CD4-positive, CD25-positive, alpha-beta regulatory T cell (primary cell): ENCODE measurements at places on chromosomes 2 and 18.

DNA sequence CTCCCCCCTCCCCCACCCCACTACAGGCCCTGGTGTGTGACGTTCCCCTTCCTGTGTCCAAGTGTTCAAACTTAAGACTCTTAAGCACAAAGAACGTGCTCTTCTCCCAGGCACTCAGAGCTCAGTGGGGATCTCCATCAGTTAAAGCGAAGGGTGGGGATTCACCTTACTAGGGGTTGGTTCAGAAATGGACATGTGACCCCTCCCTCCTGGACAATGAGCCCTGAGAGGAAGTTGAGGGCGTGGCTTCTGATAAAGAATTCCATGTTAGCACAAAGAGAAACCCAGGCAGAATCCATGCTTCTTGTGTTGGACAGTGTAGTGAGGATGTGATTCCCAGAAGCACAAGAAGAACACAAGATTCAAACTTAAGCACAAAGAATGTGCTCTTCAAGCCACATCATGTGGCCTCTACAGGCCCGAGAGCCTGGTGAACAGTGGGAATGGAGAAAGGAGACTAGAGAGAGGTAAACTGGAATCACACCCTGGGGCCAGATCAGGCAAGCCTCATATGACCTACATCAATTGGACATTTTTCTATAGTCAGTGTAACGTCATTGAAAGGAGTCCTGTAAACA, 78.1 kb upstream of the TTC39C start:
- DNase-seq: no peak

- peak; percentile 53 for DNase-seq
These were observed 49.3 kb upstream of the DNAJC10 start for GRCh38 chr2:182666674-182667314.

DNA sequence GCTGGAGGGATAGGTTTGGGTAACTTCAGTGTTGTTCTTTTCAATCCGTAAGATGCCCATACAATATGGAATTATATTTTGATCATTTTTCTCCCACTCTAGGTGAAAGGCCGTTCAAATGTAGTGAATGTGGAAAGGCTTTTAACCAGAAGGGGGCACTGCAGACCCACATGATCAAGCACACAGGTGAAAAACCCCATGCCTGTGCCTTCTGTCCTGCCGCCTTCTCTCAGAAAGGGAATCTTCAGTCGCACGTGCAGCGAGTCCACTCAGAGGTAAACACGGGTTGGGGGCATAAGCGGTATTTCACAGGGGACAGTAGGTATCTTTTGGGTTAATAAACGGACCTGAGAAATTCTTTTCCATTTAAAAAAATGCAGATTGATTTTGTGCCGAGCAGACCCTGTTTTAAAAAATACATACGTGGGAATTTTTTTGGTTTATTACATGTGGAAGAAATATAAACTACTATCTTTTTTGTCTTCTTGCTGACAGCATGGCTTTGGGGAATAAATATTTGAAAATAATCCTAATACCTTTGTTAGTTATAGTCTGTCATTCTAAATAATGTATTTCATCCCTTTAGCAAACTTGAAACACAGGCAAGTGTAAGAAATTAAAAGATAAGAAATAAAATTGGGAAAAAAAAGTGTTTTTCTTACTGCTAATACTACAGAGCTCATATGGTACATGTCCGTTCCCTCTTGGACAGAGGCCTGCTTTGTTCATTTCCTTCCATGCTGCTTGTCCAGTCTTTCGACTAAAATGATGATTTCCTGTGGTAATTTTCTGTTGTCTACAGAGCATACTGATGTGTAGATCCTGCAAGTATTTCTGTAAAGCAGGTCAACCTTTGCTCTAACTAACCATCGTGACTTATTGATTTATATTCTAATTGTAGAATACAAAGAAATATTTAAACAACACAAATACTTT, 53.3 kb downstream of the ZNF236 start:
- peak; percentile 68 for DNase-seq

GRCh38 chr18:11053293-11053692, 96.1 kb downstream of the PIEZO2 start:
- DNase-seq: no peak

DNA sequence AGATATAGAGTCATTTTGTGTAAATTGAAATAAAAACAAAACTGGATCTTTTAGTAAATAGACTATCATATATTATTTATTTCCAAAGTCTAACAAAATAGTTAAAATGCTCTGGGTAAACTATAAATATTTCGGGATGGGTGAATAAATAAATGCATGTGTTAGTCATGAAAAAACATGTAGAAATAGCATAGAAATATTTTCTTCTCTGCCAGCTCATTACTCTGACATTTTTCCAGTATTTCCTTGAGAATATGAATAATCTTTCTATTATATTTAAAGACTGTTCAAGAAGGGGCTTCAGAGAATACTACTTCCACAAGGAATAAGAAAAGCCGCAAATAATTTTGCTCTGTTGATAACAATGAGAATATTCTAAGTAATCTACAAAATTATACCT, 880.4 kb downstream of the TRIB2 start:
- DNase-seq: no peak

- no peak for DNase-seq
These were observed 1085.3 kb upstream of the CNTNAP5 start for GRCh38 chr2:122939796-122940195.

DNA sequence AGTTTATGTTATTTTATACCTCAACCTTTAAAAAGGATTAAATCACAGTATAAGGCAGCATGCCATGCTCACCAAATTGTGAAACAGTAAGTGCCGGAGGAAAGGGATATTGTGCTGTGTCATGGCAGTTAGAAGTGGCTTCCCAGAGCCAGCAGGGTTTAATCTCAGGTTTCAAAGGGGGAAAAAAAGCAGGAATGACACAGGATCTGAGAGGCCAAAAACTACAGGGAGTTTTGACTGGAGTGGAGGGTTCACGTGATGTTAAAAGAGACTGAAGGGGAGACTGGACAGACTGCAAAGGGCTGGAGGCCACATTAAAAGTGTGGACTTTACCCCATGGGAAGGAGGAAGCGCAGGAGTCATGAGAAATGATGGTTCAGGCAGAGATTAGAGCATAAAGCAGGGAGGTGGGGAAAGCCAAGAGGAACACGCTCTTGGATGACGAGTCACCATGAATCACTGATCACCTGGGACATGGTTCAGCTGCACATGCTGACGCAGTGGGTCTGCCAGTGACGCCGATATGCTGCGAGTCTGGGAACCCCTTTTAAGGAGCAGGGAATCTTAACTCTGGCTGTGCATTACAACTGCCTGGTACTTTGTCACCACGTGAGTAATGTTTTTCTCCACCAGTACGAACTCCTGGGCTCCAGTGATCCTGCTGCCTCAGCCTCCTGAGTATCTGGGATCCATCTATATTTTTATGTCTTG, 6.1 kb downstream of the CHMP1B start:
- no peak for DNase-seq

DNA sequence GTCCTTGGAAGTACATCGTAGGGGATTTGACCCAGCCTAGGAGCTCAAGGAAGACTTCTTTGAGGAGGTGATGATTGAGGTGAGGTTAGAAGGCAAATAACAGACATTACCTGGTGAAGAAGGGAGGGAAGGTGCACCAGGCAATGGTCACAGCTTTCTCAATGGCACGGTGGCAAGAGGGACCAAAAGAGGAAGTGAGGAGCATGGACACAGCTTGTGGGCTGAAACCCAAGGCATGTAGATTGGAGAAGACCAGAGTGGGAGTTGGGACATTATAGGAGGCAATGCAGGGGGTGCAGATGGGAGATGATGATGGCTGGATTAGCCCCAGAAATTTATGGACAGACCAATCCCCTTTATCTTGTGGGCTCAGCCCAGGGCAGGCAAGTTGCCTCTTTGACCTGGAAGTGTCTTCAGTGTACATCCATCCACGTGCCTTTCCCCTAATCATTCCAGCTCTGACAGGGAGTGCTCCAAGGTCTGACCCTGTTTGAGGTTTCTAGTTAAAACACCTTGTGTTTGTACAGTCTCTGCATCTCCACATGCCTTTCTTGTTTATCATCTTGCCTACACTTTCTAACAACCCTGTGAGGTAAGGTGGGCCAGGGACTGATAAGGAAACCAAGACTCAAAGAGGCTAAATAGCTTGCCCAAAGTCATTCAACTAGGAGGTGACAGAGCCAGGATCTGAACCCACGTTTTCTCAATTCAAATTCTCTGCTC, 59.1 kb downstream of the NRP2 start:
- no peak for DNase-seq

GRCh38 chr2:190804182-190804795, 76.3 kb upstream of the GLS start:
- DNase-seq: peak; percentile 38

- DNase-seq: peak; percentile 16
These were observed 502 bp downstream of the MERTK start for GRCh38 chr2:111898703-111899514.

DNA sequence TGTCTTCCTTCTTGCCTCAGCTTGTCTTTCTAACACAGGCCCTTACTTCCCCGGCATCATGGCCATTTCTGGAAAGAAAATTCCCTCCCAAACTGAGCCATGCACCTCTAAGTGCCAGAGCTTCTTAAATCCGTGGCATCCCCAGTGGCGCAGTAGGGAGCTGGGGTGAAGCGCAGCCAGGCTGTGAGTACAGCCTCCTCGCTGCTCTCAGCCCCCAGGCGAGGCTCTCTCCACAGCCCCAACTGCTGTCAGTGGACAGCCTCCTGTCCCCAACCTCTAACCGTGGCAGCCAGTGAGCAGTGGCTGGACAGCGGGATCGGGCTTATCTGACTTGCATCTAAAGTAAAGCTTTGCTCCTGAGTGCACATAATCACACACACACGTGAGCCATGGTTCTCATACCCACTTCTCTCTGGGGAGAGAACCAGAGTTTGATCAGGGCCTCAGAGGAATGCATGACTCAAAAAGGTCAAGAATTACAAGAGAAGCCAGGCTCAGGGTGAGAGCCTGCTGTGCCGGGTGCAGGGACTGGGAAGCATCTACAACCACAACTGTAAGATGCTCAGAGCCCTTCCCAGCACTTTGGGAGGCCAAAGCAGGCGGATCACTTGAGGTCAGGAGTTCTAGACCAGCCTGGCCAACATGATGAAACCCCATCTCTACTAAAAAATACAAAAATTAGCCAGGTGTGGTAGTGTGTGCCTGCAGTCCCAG, 50.7 kb downstream of the SFXN5 start:
- no peak for DNase-seq

DNA sequence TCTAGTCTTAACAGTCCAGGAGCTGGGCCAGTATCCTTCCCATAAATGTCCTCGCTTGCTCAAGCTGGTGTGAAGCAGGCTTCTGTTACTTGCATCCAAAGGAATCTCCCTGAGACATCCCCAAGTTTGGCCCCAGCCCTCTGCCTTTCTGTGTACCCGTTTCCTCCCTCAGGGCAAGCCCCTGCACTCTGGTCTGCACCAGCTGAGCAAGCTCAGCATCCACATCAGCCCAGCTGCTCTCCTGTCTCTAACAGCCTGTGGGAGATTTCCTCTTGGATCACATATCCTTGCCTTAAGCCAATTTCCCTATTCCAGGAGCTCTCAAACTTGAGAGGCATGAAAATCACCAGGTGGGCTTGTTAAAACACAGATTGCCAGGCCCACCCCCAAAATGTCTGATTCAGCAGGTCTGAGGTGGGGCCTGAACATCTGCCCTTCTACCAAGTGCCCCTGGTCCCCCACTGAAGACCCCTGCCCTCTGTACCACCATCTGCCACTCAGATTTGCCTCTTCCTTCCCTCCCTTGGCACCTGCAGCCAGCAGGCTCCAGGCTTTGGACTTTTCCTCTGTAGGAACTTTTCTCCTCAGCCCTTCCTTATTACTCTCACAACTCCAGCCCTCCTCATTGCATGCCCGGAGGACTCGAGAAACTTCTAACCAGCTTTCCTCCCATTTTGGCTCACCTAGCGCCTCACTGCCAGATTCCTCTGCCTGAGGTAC, 32.1 kb downstream of the REEP1 start:
- no peak for DNase-seq

DNA sequence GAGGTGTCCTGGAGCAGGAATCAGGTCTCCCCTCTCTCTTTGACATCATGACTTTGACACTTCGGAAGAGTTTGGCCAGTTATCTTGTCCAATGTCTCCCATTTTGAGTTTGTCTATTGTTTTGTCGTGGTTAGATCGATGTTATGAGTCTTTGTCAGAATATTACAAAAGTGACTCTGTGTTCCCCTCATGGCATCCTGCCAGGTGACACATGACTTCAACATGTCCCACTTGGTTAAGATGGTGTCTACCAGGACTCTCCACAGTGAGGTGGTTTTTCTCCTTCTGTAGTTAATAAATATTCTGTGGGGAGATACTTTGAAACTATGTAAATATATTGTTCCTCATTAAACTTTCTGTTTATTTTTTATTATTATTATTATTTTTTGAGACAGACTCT, 76.6 kb upstream of the BZW1 start:
- DNase-seq: no peak

DNA sequence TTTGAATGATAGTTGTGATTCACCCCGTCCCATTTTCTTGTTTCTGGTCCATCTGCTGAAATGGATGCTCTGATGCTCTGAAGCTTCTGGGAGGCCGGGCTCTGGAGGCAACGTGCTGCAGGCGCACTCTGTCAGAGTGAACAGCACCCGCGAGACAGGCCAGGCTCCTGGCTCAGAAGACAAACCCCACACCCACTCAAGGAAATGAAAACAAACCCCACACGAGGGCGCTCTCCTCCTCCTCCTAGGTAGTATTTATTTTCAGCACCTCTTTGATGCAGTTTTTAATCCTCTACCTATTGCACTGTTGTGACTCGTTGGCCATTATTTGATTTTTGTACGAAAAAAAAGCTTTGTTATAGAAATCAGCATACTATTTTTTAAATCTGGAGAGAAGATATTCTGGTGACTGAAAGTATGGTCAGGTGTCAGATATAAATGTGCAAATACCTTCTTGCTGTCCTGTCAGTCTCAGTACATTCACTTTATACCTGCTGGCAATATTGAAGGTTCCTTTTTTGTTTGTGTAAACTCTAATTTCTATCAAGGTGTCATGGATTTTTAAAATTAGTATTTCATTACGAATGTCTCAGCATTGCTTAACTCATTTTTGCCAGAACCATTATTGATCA, 10.3 kb upstream of the CHST10 start:
- DNase-seq: peak; percentile 30

DNA sequence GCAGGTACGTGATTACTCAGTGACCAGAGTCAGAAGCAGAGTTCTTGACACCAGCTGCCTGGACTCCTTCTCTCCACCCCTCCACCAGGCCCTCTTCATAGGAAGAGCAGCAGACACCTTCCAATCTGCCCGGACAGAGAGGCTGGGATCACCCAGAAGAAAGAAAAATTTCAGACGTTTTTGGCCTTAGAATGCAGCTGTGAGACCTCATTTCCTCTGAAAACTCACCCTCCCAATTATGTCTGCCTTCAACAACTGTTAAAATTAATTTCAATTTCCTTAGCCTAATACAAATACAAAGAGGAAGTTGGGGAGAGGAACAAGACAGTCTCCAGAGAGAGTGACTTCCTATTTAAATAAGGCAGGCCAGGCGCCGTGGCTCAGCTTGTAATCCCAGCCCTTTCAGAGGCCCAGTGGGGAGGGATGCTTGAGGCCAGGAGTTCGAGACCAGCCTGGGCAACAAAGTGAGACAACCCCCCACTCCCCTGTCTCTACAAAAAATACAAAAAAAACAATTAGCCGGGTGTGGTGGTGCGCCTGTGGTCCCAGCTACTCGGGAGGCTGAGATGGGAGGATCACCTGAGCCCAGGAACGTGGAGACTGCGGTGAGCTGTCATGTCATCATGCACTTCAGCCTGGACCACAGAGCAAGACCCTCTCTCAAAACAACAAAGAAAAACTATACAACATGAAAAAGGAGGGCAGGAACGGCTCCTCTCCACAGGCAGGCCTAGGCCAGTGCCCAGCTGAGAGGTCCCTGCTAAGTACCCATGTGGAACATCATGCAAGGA, 1.6 kb downstream of the SLC66A2 start:
- no peak for DNase-seq
